Mesangial cell (primary cell): ENCODE measurements at places on chromosomes 5 and 9. TPM values are rescaled to one million over a fixed set of nuclear protein-coding genes. Genes with fewer than 3 reads are reported as not detected.

Gene MZB1
- total RNA-seq = not detected in 2 replicates

Gene C9orf57
- not detected in 2 replicates for total RNA-seq

Gene NUTM2F
- total RNA-seq = not detected in 2 replicates

Gene TUSC1
- 18.6 and 31.4 TPM in 2 replicates for total RNA-seq

Gene BTNL9
- not detected in 2 replicates for total RNA-seq

Gene ZNF883
- 2.4 and 6.3 TPM in 2 replicates for total RNA-seq

Gene CDX1
- total RNA-seq = 0.33 and 0.63 TPM in 2 replicates

Gene ST8SIA4
- total RNA-seq = 0.49 and 3.8 TPM in 2 replicates

Gene IL13
- not detected in 2 replicates for total RNA-seq

Gene SH3GL2
- 0.33 and 0.63 TPM in 2 replicates for total RNA-seq

Gene OR2Y1
- not detected in 2 replicates for total RNA-seq

Gene TMEM171
- 8.1 and 9.1 TPM in 2 replicates for total RNA-seq

Gene PCDHGA4
- total RNA-seq = 0.33 and 2.2 TPM in 2 replicates

Gene FLT4
- 0.38 and 0.81 TPM in 2 replicates for total RNA-seq

Gene FGF1
- total RNA-seq = 0.25 and 2.6 TPM in 2 replicates

Gene IFNK
- not detected in 2 replicates for total RNA-seq

Gene CCDC192
- not detected in 2 replicates for total RNA-seq

Gene NDUFAF2
- 7.9 and 14.2 TPM in 2 replicates for total RNA-seq

Gene TLE1
- 71.7 and 84.8 TPM in 2 replicates for total RNA-seq

Gene PDZD2
- total RNA-seq = 1.3 and 3.8 TPM in 2 replicates

Gene FNIP1
- 10.6 and 21.8 TPM in 2 replicates for total RNA-seq

Gene ZBED3
- total RNA-seq = 3.3 and 15.8 TPM in 2 replicates

Gene PCDHB10
- 0.16 and 0.89 TPM in 2 replicates for total RNA-seq

Gene CAVIN4
- 0.25 and 0.33 TPM in 2 replicates for total RNA-seq

Gene PAM
- total RNA-seq = 110 and 172 TPM in 2 replicates

Gene CARD9
- under 0.01 and 0.76 TPM in 2 replicates for total RNA-seq

Gene SH3TC2
- under 0.01 and 0.65 TPM in 2 replicates for total RNA-seq

Gene MTX3
- total RNA-seq = 4.4 and 7.0 TPM in 2 replicates

Gene GNA14
- total RNA-seq = 0.49 and 0.51 TPM in 2 replicates

Gene TMEM232
- total RNA-seq = under 0.01 and 1.3 TPM in 2 replicates

Gene CDKN2B
- total RNA-seq = 17.6 and 21.8 TPM in 2 replicates
